Fibroblast of pulmonary artery (primary cell): ENCODE measurements at places on chromosomes 4 and X.

DNA sequence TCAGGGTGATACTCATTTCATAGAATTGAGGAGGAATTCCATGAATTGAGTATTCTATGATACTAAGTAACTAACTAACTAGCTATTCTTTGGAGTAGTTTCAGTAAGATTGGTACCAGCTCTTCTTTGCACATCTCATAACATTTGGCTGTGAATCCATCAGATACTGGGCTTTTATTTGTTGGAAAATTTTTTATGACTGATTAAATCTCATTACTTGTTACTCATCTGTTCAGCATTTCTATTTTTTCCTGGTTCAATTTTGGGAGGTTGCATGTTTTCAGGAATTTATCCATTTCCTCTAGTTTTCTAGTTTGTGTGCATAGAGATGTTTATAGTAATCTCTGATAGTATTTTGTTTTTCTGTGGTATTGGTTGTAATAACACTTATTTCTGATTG is 70.8 kb upstream of the FREM3 start:
- DNase-seq = no peak

GRCh38 chr4:40143926-40144508 is 52.8 kb upstream of the RHOH start:
- DNase-seq = no peak

GRCh38 chrX:131571348-131571747 is 27.5 kb downstream of the OR13H1 start:
- DNase-seq = no peak

GRCh38 chr4:39044956-39045826 is 13.0 kb upstream of the TMEM156 start:
- peak; percentile 33 for DNase-seq

GRCh38 chrX:45768666-45769236 is 568.1 kb upstream of the DIPK2B start:
- no peak for DNase-seq
